ENCODE measurements at places on chromosomes 12 and 14.

GRCh38 chr14:81178063-81178462 is 42.7 kb downstream of the GTF2A1 start:
- DNase-seq = no peak

DNA sequence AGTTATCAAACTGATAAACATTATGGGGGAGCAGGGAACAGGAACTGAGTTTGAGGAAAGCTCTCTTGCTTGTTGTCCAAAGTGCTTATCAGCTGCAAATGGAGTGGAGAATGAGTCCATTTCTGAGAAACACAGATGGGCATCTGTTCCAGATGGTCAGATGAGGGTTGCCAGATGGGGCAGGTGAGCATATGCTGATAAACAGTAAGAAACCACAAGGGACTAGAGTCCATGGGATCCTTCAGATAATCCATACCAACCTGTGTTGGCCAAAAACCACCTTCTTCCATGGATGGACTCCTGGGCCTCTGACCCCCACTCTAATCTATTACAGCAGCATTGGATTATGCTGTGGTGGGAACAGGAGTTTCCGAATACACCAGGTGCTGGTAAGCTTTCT is 38.3 kb downstream of the GNS start:
- DNase-seq = no peak

- no peak for DNase-seq
Observed at GRCh38 chr12:131372706-131373195, 338.1 kb upstream of the SFSWAP start.

- no peak for DNase-seq
Observed at GRCh38 chr14:67523764-67524633, 9.1 kb upstream of the PLEKHH1 start.

GRCh38 chr14:64983439-64984310 is 3.0 kb upstream of the FNTB start:
- DNase-seq = no peak

GRCh38 chr14:37508503-37508902 is 86.5 kb downstream of the FOXA1 start:
- DNase-seq = peak; percentile 1

DNA sequence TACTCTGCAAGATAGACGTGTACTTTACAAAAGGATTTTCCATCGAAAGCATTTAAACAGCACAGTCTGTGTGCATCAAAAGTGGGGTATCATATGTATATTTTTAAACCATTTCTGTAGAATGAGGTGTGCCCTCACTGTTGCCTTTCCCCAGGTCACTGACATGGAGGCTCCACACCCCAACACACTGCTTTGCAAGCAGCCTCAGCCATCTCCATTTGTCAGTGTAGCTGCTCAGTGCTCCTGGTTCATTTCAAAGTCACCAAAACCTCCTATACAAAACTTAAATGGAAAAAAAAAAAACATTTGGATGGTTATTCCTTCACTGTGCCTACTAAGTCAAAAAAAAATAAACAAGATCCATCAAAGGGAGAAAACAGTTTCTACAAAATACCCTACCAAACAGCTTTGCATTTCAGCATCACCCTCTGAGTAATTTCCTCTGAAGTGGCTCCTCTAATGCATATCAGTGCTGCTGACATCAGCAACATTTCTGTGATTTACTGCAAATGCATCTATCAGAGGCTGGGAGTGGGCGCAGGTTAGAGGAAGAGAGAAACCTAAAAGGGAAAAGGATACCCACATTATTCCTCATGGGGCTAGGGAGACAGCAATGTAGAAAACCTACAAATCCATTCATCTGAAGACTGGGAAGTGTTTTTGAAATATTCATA is 46.0 kb downstream of the KCNK10 start:
- no peak for DNase-seq
